Stimulated activated CD8-positive, alpha-beta memory T cell treated with anti-CD3 and anti-CD28 coated beads, Interleukin-15, amount 100 ng/mL, for 4 hours (primary cell): ENCODE measurements at places on chromosomes 5 and 9.

DNA sequence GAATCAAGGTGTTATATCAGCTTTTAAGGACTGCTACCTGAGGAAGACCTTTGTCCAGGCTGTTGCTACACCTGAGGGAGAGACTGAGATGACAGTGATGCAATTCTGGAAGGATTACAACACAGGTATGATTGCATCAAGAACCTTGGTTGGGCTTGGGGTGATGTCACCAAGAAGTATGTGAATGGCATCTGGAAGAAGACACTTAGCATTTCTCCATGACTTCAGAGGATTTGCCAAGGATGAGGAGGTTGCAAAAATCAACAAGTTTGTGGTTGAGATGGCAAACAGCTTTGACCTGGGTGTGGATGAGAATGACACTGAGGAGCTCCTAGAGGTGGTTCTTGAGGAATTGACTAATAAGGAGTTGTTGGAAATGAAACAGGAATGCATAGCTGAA, 67.9 kb upstream of the PANK3 start:
- no peak for DNase-seq

DNA sequence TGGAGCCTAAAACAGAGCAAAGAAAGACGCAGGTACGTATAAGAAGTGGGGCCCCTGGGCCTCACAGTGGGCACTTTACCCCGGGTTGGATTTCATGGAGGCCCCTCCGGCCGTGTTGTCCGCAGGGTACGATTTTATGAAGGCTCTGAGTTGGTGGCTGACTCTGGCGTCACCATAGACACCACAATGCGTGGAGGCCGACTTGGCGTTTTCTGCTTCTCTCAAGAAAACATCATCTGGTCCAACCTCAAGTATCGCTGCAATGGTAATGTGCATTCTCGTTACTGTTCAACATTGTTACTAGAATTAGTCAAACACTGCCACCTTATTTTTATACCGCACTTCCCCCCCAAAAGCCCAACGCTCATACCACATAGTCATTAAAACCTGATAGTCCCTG, 47.1 kb downstream of the THBS4 start:
- DNase-seq, result no peak

GRCh38 chr5:150505041-150505511, 2.9 kb upstream of the NDST1 start:
- DNase-seq, result no peak

DNA sequence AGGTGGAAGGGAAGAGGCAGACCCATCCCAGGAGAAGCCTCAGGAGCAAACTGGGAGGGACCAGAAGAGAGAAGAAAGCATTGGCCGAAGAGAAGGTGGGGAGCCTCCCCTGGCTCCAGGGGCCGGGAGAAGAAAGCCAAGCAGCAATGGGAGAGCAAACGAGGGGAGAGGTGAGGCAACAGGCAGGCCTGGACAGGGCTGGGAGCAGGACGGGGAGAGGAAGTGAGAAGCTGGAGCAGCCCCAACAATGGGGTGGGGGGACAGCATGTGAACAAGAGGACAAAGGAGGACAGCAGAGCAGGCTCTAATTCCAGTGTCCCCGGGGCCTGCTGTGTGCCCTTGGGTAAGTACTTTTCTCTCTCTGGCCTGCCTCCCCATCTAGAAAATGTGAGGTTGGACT, 115.3 kb downstream of the PSD2 start:
- DNase-seq, result no peak

- no peak for DNase-seq
Observed at GRCh38 chr9:3058409-3058808, 214.5 kb upstream of the PUM3 start.
